ENCODE measurements at places on chromosomes 3 and 15.

DNA sequence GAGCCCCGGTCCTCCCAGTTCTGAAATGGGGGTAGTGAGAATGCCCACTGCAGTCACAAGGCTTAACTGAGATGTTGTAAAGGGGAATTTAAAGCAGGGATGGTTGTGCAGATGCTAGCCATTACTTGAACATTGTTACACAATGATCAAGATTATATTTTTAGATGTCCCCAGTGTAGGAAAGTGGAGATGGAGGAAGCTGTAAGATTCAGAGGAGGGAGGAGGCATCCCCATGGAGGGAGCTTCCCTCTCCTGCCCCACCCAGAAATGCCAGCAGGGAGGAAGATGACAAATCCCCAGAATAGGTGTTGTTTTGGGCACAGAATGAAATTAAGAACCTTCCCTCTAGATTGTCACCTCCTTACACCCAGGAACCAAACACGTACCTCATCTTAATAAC lies 46.1 kb downstream of the EFCAB12 start:
- DNase-seq = no peak

GRCh38 chr15:60002528-60003218 lies 1.4 kb upstream of the FOXB1 start:
- DNase-seq = no peak

DNA sequence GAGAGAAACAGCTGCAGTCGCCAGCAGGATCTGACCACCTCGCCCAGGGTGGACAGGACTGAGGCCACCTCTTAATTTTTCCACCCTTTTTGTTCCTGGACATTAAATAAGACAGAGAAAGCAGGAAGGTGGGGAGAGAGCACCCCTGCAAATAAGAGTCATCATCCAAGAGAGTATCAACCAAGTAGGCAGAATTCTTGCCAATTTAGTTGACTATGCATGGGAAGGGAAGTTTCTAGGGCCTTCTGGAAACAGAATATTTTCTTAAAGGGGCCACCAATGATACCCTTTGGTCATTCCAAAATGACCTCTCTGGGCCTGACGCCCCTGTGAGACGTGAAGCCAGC lies 136.2 kb downstream of the TJP1 start:
- no peak for DNase-seq

DNA sequence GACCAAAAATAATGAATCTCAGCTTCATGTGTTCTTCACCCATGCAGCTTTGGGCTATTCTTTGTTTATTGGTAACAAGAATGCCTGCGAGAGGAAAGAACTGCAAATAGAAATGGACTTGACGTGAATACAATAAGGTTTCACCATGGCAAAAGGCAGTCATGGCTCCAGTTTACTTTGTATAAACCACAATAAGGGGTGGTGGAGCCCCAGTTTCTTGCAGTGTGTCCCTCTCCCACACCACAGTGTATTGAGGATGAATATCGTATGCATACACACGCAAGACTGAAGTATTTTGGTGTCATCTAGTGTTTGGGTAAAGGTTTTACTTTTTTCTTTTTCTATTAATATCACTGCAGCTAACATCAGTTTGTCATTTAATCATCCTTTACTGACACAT lies 159.7 kb upstream of the CNTN4 start:
- DNase-seq = no peak

GRCh38 chr3:135460273-135460672 lies 505.3 kb upstream of the PPP2R3A start:
- DNase-seq = no peak

DNA sequence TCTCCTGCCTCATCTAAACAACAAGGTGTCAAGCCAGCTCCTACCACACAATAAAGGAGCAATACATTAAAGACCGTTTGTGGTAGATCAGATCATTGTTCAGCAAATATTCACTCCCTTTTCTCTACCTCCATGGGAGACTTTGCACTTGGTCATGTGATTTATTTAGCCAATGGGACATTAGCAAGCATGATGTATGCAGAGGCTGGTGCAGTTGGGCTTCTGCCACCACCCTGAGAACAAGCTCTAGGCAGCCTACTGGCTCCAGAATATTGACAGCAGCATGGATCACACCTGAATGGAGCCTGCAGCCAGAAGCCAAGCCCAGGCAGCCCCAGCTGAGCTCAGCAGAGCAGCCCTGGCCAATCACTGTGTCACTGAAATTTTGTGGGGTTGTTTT lies 99.4 kb upstream of the UBE2E2 start:
- no peak for DNase-seq

DNA sequence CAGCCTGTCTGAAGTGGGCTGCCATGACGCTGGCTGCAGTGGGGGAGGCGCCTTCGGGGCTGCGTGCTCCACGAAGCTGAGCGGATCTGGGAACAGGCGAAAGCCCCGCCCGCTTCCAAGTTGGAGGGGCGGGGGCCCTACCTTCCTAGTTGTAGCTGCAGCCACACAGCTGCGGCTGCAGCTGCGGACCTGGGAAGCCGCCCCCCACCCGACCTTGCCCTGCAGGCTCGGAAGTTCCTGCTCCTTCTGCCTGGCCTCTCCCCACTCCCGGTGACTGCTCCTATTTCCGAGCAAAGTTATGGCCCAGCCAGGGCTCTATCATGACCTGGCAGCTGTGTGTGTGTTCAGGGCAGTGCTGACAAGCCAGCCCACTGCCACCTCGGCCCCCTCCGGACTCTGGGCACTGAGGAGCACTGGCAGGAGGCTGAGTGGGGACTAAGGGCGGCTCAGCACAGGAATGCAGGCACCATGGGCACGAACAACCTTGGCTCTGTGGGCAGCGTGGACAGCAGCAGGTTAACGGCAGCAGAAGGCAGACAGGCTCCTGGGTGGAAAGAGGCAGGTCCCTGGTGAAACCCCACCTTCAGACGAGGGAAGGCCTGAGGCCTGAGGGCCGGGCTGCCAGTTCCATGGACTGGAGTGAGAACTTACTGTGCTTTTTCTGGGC lies 352.4 kb upstream of the TMCO5A start:
- no peak for DNase-seq

GRCh38 chr3:168796339-168796738 lies 700.6 kb upstream of the GOLIM4 start:
- no peak for DNase-seq

DNA sequence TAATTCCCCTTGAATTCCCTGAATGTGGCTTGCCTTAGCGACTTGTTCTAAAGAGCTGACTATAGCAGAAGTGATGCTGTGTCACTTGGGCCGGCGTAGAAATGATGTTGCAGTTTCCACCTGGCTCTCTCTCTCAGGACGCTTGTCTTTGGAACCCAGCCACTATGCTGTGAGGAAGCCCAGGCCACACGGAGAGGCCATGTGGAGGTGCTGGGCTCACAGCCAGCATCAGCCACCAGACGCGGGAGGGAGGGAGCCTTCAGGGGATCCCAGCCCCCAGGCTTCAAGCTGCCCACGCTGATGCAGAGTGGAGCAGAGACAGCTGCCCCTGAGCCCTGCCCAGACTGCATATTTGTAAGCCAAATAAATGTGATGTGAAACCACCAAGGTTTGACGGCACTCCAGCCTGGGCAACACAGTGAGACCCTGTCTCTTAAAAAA lies 18.6 kb downstream of the RNU5B-1 start:
- peak; percentile 9 for DNase-seq
